ENCODE measurements at places on chromosomes 12 and 14. TPM values are rescaled to one million over a fixed set of nuclear protein-coding genes. Genes with fewer than 3 reads are reported as not detected.

GRCh38 chr12:113858841-113859386 is 107.2 kb downstream of the RBM19 start:
- DNase-seq = no peak

The SLC25A21 gene
- polyA plus RNA-seq = 3.7 TPM

GRCh38 chr14:62439210-62439609 is 606.0 kb downstream of the KCNH5 start:
- no peak for DNase-seq

DNA sequence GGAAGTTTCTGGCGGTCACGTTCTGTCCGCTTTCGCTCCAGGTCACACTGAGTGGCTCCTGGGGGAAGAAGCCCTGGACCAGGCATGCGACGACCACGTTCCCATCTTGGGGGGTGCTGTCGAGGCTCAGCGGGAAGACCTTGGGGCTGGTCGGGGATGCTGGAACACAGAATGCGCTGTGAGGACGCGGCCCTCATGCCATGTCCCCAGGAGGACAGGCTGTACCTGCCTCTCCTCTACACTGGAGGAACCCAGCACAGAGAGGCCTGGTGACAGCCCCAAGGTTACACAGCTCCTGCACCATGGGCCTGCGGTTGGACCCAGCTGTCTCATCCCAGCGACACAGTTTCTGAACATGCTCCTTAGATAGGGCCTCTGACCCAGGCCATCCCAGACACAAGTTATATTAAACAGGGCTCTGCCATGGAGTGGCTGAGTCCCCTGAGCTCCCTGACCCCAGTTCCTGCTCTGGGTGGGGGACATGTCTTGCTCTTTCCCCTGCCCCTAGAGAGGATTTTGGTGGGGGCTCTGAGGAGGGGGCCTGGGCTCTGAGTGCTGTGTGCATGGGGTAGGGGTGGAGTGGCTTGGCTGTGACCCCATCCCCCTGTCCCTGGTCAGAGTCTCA is 62.0 kb downstream of the TMEM121 start:
- no peak for DNase-seq

- DNase-seq = no peak
These were observed 17.6 kb upstream of the SRP54 start for GRCh38 chr14:34964977-34965764.

The TDRD9 gene
- 1.2 TPM for polyA plus RNA-seq

Measured in left lung (tissue), 14 donors.